GM12892 (cell line): ENCODE measurements at places on chromosomes 1 and 21.

DNA sequence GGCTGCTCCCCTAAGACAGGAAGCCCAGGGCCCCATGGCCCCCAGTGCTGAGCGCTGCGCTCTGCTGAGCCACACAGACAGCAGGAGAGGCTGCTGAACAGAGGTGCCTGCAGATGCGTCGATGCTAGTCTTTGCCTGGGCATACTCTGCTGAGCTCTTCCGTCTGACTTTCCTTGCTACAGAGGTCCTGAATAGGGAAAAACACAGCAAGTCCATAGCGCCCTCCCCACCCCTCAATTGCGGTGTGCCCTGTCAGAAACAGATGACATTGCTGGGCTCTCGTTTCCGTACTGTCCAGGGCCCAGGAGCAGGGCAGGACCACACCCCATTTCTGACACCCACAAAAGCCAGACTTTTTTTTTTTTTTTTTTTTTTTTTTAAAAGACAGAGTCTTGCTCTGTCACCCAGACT, 252.5 kb downstream of the SDCCAG8 start:
- no peak for DNase-seq

GRCh38 chr1:14880456-14881316, 272.9 kb upstream of the TMEM51 start:
- DNase-seq, result no peak

DNA sequence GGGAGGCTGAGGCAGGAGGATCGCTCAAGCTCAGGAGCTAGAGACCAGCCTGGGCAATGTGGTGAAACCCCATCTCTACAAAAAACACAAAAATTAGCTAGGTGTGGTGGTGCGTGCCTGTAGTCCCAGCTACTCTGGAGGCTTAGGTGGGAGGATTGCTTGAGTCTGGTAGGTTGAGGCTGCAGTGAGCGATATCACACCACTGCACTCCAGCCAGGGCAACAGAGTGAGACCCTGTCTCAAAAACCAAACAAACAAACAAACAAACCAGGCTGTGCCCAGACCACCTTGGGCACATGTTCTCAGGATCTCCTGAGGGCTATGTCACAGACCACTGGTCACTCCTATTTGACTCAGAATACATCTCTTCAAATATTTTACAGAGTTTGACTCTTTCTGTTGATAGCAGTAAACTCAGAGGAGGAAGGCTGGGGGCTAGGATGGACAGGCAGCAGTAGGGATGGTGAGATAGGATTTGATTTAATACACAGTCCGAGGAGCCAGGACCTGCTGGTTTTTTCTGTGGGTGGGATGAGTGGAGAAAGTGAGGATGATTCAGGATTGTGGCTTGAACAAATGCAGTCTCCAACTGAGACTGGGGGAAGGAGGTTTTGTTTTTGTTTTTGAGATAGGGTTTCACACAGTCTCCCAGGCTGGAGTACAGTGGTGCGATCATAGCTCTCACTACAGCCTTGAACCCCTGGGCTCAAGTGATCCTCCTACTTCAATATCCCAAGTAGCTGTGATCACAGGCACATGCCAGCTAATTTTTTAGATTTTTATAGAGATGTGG, 46.5 kb downstream of the OLFML3 start:
- no peak for DNase-seq

DNA sequence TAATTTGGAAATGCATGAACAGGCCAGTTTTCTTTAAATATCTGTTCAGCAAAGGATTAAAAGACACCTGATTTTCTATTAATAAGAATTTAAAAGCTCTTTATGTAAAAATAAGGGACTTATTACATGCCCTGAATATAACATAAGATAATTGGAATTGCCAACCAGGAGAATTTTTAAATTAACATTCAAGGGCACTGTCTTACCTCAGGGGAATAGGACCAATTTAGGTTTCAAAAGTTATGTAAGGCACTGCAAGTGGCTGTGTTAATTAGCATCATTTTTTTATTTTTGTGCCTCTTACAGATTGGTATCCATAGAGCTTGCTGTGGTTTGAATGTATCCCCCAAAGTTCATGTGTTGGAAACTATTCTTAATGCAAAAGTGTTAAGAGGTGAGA, 1.3 kb upstream of the NEK2 start:
- DNase-seq, result no peak

DNA sequence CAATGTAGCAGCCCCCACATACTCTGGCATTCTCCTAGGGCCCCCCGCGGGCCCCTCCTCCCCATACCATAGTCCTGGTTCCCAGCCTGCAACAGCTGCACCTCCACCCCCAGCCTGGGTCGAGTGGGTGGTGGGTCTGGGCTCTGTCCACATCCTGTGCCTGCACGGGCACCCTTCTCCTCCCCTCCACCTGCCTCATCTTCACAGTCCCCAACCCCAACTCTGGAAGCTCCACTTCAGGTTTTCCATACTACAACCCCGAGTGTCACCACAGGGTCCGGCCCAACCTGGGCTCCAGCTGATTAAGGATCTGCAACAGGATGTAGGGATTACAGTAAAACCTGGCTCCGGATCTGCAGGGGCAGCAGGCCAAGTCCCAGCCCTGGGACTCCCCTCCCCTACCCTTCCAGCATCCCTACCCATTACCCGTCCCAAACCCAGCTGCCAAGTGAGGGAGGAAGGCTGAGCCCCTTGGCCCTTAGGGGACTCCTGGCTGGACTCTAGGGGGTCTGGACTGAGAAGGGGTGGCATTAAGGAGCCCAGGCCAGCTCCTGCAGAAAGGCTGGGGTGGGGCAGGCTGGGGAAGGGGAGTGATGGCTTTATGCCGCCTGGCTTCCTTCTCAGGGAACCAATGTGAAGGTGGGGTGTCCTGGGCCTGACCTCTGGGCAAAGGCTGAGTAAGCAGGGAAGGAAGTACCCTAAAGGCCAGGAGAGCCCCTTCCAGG, 116.8 kb downstream of the CASZ1 start:
- DNase-seq, result no peak

GRCh38 chr1:155329980-155330598, 9.4 kb downstream of the RUSC1 start:
- DNase-seq, result no peak

DNA sequence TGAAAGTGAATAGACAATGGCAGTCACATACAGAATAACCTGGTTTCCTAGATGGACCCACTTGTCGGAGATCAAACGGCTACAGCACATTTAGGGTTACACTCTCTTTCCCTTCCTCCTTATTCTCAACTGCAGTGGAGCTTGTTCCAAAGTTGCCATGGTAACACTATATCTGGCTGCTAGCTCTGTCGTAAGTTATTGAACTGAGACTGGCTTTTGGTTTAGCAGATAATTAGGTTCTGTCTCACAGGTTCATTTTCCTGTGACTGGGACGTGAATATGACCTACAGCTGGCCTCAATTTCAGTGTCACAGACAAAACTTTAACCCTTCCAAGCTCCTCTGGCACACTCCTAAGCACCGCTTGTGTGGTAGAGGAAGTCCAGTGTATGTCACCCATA, 875.8 kb downstream of the USP25 start:
- no peak for DNase-seq

DNA sequence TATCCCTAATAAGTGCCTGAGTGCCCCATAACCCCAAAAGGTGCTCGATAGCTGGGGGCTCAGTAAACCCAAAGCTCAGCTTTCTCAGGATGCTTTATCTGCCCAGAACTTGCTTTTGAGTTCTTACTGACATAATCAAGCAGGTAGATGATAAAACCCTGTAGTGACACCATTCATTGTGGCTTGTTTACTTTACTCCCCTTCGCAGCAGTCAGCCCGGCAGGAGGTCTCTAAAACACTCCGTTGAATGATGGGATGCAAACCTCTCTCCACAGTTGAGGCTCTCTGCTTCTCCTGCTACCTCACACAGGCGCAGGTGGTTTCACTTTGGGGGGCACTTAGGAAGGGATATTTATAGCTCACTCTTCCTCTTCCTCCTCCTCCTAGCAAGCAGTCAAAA, 349.4 kb downstream of the HLX start:
- no peak for DNase-seq

GRCh38 chr1:189619682-189620332, 857.9 kb downstream of the BRINP3 start:
- no peak for DNase-seq

- DNase-seq, result no peak
Measured at GRCh38 chr1:5432436-5432835, 559.8 kb downstream of the NPHP4 start.

DNA sequence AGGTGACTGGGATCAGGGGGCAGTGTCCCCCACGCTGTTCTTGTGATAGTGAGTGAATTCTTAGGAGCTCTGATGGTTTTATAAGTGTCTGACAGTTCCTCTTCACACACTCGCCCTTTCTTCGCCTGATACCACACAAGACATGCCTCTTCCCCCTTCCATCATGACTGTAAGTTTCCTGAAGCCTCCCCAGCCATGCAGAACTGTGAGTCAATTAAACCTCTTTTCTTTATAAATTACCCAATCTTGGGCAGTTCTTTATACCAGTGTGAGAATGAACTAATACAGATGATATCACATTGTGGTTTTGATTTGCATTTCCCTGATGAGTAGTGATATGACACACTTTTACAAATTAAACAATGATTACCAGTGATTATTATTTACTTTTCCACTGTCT, 229.9 kb downstream of the AKT3 start:
- DNase-seq, result no peak

DNA sequence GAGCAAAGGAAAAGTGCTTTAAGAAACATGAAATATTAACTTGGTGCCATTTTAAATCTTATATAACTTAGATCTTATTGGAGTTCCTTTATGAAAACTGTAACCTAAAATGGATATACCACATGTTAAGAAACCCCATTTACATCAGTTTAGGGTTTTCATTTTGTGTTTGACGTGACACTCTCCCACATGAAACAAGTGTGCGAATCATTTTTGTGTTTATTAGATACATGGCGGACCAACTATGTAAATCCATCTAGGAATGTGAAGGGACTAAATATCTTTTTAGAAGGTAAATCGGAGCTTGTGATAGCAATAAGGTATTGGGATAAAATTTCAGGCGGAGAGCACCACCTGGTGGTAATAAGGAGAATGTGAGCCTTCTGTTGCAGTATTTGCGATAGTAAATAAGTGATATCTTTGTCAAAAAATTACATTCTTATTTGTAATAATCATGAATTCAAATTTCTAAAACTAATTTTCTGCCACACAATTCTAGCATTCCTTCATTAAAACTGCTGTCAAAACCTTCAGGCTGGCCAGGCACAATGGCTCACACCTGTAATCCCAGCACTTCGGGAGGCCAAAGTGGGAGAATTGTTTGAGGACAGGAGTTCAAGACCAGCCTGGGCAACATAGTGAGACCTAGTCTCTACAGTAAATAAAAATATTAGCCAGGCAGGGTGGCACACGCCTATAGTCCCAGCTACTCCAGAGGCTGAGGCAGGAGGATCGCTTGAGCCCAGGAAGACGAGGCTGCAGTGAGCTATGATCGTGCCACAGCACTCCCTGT, 31.3 kb downstream of the SMAP2 start:
- DNase-seq, result no peak

DNA sequence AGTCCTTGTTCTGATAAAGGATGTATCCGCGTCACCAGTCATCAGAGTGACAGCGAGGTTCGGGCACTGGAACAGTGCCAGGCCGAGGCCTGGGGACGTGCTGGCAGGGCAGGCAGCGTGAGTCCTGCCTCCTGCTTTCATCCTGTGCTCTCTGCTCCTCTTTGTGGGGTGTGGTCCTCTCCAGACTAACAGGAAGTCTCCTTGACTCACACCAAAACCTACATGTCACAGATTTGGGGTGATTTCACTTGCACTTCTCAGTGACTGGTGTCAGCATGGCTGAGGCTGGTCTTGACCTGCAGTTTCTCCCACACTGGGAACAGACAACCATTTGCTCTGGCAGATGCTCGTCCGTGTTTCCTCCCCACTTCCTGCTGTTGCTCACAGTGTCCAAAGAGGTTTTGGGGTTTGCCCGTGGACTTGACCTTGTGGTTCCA, 8.8 kb upstream of the NLRP3 start:
- DNase-seq, result peak; percentile 38

- no peak for DNase-seq
Measured at GRCh38 chr1:229070168-229070567, 200.7 kb upstream of the RAB4A start.

DNA sequence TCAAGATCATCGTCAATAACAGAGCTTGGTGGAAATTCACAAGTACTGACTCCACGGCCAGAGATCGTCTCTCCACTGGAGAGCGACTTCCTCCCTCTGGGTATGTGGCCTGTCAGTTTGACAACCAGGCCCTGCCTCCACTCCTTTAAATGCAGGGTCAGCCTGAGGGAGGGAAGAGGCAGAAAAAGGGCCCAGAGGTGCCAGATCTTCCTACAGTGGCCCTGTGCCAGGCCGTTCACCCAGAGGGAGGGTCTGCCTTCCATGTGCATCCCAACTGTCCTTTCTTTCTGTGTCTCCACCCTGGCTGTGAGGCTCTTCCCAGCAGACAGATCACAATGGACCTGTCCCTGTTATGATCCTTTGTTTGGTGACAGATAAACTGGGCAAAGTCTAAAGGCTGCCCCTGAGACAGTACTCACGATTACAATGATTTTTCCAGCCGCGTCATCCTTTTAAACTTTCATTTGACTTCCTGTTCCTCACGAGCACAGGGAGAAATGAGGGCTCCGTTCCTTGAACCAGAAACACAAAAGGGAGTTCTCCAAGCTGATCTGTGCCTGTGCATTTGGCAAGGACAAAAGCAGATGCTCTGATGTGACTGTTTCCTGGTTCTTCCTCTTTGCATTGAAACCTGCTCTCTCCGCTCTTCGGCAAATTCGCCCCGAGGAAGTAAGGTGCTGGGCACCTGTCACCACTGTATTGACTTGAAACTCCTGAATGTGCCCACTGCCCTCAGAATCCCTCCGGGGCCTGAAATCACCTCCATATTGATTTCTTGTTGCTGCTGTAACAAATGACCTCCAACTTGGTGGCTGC, 126.7 kb downstream of the PGBD5 start:
- DNase-seq, result no peak

GRCh38 chr1:35315649-35316048, 47.1 kb downstream of the ZMYM4 start:
- no peak for DNase-seq

DNA sequence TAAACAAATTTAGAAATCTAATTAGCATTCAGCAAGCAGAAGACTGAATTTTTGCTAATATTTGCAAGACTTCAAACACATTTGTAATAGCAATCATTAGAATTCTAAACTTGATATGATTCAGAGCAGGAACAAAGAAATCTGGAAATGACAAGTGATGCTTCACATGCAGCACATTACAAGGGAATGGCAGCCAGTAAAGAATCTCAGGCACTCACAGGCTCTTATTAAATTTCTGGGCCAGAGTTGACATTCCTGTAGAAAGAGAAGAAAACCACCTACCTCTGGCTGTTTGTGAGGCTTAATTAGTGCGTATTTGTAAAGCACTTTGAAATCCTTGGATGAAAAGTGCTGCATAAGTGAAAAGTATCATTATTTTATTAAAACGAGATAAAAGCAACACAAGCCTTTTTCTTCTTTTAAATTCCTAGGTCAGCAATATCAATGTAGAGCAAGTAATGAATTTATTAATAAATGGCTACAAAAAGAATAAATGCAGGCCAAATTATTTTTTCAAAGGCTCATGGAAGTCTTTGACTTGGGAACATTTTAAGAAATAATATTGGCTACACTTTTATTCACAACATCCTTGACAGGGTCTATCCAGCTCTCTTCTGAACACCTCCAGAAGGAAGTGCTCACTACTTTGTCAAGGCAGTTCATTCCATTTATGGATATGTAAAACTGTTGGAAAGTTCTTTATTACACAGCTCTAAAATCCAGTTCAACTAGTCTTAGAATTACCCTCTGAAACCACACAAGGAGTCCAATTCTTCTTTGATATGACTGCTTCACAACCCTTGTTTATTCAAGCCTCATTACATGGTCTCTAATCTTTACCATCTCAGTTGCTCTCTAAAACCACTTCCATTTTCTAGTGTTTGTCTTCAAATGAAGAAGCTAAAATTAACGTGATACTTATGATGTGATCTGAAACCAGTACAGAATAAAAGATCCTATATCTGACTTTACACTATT, 32.1 kb upstream of the SCYL3 start:
- DNase-seq, result no peak
